ENCODE measurements at places on chromosomes 1 and 21. TPM values are rescaled to one million over a fixed set of nuclear protein-coding genes. Genes with fewer than 3 reads are reported as not detected.

- DNase-seq, result no peak
Measured at GRCh38 chr21:26888931-26889330, 43.7 kb upstream of the ADAMTS1 start.

DNA sequence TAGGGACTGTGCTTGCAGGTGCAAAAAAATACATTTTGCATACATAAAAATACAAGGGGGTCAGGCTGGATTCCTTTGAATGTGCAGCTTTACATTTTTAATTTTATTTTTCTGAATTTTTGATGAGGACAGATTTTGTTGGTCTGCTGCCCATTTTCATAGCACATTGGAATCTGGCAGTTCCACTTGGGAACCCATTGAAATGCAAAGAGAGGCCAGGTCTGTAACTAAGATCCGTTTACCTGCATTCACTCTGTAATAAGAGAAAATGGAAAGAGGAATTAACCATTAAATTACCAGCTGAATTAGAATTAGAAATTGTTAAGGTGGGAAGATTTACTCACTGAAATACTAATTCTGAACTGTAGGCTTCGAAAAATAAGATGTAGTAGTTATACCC is 221.6 kb downstream of the DAB1 start:
- no peak for DNase-seq

GRCh38 chr1:29551123-29551936 is 315.0 kb downstream of the PTPRU start:
- no peak for DNase-seq

DNASE2B gene
- total RNA-seq, result 1.3 TPM

FNDC10 gene
- total RNA-seq, result 0.48 TPM

ANKRD34A gene
- 0.16 TPM for total RNA-seq

DUSP23 gene
- total RNA-seq, result 92.7 TPM

LAMB3 gene
- total RNA-seq, result 35.6 TPM
